ENCODE measurements at places on chromosomes 2 and 18.

GRCh38 chr2:121746071-121746578 lies 9.3 kb upstream of the TSN start:
- no peaks in the 10 kb centered on the region for H3K27me3 ChIP-seq
- no peak for DNase-seq

DNA sequence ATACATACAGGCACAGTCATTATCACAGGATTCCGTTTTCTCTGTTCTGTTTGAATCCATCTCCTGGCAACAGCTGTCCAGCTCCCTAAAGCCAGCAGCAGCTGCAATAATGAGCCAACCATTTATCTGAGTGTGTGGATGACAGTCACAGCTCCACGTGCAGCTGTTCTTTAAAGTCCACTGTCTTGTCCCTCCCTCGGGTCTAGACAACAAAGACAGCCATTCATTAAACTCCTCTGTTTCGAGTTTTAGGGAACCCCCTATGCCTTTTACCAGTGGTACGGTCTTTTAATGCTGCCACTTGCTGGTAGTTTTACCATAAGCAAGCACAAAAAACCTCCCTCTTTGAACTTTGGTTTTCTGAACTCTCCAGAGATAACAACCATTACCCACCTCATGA lies 16.0 kb upstream of the MSGN1 start:
- no peak for DNase-seq
- H3K4me1 ChIP-seq: no peaks in the 10 kb centered on the region
- H3K27ac ChIP-seq: no peak overlapping the region

- no peak for DNase-seq
- H3K36me3 ChIP-seq: no peaks in the 10 kb centered on the region
- H3K4me1 ChIP-seq: peaks cover 5% of the 10 kb centered on the region
- H3K27me3 ChIP-seq: no peaks in the 10 kb centered on the region
- no peak overlapping the region for H3K27ac ChIP-seq
Measured at GRCh38 chr2:47321411-47322031, 81.4 kb upstream of the MSH2 start.

GRCh38 chr2:209619782-209620181 lies 151.8 kb upstream of the UNC80 start:
- no peak for DNase-seq
- H3K27me3 ChIP-seq: no peaks in the 10 kb centered on the region
- H3K27ac ChIP-seq: no peak overlapping the region
- no peak overlapping the region for H3K4me3 ChIP-seq
- peaks cover 5% of the 10 kb centered on the region for H3K4me1 ChIP-seq

DNA sequence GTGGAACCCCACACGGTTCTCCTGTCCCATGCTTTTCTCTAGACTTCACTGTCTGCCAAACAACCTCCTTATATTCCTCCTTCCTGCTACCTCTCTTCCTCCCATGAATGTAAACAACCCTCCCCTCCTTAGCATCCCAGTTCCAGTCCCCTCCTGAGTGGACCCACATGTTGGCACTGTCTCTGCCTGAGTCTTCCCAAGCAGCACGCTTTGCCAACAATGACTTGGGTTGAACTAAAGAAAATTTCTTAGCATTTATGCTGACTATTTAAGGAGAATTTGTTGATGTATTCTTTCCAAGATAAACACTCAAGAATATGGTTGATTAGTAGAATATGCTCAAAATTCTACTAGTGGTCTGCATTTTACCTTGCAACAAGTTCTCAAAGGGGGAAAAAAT lies 338.0 kb downstream of the TNS1 start:
- H3K4me3 ChIP-seq: no peak overlapping the region
- no peak overlapping the region for H3K27ac ChIP-seq
- no peak for DNase-seq
- no peaks in the 10 kb centered on the region for H3K36me3 ChIP-seq

DNA sequence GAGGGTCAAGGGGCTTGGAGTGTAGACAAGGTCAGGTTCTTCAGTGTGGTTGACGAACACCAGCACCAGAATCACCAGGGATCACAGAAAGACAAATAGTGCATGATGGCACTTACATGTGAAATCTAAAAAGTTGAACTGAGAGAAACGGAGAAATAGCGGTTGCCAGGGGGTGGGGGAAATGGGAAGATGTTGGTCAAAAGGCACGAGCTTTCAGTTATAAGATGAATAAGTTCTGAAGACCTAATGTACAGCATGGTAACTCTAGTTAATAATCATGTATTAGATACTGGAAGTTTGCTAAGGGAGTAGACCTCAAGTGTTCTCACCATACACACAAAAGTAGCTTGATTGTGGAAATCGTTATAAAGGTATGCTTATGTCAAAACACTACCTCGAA lies 43.7 kb upstream of the DARS1 start:
- H3K4me1 ChIP-seq: peaks cover 9% of the 10 kb centered on the region
- no peak overlapping the region for H3K27ac ChIP-seq
- H3K27me3 ChIP-seq: no peaks in the 10 kb centered on the region
- no peaks in the 10 kb centered on the region for H3K36me3 ChIP-seq
- no peak for DNase-seq
- no peak overlapping the region for H3K4me3 ChIP-seq

DNA sequence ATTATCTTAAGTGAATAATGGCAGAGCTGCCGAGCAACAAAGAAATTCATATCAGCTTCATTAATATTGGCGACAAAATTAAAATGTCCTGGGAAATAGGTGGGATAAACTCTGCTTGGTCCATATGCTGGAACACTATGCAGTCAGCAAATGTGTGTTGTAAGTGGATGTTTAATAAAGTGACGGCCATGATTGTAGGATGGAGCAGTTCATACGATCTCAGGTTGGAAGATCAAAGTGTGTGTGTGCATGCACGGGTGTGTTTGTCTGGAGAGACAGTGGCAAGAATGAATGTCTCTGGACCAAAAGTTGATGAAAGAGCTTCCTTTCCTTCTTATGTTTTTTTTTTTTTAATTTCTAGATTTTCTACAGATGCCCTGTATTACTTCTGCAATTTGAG lies 14.8 kb downstream of the TWIST2 start:
- H3K27ac ChIP-seq: no peak overlapping the region
- no peak for DNase-seq
- no peak overlapping the region for H3K4me3 ChIP-seq
- H3K4me1 ChIP-seq: peaks cover 19% of the 10 kb centered on the region
- no peaks in the 10 kb centered on the region for H3K36me3 ChIP-seq

DNA sequence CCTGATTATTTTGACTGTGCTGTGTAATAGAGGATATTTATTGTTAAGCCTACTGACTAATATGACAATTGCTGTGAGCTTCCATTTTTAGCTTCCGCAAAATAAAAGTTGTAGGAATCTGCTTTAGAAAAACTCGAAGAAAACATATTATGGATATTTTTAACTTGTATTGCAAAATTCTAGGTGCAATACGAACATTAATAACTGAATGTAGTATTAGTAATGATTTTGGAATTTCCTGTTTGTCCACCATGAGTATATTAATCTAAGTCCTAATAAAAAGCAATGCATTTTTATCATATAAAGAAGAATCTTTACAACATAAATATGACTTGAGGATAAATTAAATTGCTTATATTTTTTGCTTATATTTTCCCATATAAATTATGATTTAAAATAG lies 2.4 kb upstream of the DSC3 start:
- no peak overlapping the region for H3K27ac ChIP-seq
- peak; percentile 34 for DNase-seq
- peaks cover 18% of the 10 kb centered on the region for H3K4me1 ChIP-seq
- H3K4me3 ChIP-seq: no peak overlapping the region
- peaks cover 30% of the 10 kb centered on the region for H3K27me3 ChIP-seq

- no peak overlapping the region for H3K4me3 ChIP-seq
- H3K27ac ChIP-seq: no peak overlapping the region
- no peaks in the 10 kb centered on the region for H3K36me3 ChIP-seq
- no peaks in the 10 kb centered on the region for H3K27me3 ChIP-seq
- no peaks in the 10 kb centered on the region for H3K4me1 ChIP-seq
Measured at GRCh38 chr2:149629026-149629425, 41.5 kb upstream of the MMADHC start.

DNA sequence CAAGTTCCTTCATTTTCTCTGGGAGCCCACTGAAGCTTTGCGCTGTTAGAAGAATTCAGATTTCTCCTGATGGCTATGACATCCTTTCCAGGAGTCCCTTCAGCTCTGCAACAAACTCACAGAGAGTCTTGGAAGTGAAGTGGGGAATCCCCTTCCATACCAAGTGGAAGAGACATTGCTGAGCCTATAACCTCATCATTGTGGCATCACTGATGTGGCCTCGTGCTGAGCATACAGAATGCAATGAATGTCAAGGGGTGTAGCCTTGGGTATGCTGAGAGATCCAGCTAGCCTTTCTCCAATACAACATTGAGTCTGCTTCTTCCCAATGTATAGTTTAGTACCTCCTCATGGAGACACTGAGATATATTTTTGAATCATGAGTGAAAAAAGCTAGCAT lies 311.1 kb upstream of the RAB12 start:
- H3K36me3 ChIP-seq: no peaks in the 10 kb centered on the region
- H3K4me3 ChIP-seq: no peak overlapping the region

DNA sequence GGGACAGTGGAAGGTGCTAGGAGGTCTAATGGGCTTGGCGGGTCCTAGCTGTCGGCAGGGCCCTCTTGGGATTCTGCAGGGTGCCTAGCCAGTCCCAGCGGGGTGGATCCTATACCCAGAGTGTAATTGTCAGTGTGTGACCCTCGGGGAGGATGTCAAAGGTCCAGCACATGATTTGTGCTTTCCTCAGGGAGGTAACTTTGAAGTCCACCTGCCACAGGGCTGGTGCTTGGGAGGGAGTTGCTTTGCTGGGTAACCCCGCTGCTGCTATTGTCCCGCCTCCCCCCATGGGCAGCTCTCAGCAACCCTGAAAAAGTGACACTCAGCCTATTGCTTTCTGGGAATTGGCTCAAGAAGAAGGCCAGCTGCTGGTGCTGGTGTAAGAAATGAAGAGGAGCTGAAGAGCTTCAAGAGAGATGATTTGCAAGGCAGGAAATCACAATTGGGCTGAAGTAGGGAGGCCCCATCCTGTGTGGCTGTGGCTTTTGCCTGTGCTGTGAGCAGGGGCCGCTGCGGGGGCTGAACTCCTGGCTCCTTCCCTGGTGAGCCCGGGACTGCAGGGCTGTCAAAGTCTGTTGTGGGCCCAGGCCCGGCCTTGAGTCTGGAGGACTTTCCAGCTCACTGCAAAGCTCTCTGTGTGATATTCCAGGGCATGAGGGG lies 36.4 kb downstream of the EMILIN2 start:
- H3K4me1 ChIP-seq: peaks cover 7% of the 10 kb centered on the region
- no peak overlapping the region for H3K27ac ChIP-seq
- peaks cover 2% of the 10 kb centered on the region for H3K36me3 ChIP-seq
- H3K4me3 ChIP-seq: no peak overlapping the region
- no peaks in the 10 kb centered on the region for H3K27me3 ChIP-seq
- DNase-seq: no peak

- H3K36me3 ChIP-seq: no peaks in the 10 kb centered on the region
- H3K4me3 ChIP-seq: no peak overlapping the region
- no peaks in the 10 kb centered on the region for H3K27me3 ChIP-seq
- DNase-seq: no peak
Measured at GRCh38 chr2:170185319-170185718, 7.4 kb downstream of the MYO3B start.

GRCh38 chr2:236967499-236967783 lies 118.2 kb upstream of the COPS8 start:
- no peaks in the 10 kb centered on the region for H3K36me3 ChIP-seq
- DNase-seq: no peak
- H3K27ac ChIP-seq: no peak overlapping the region
- no peaks in the 10 kb centered on the region for H3K27me3 ChIP-seq
- H3K4me1 ChIP-seq: peaks cover 19% of the 10 kb centered on the region

GRCh38 chr2:107086497-107086896 lies 200.5 kb upstream of the ST6GAL2 start:
- H3K27me3 ChIP-seq: no peaks in the 10 kb centered on the region
- DNase-seq: no peak
- H3K4me3 ChIP-seq: no peak overlapping the region
- no peak overlapping the region for H3K27ac ChIP-seq
- no peaks in the 10 kb centered on the region for H3K36me3 ChIP-seq

- no peaks in the 10 kb centered on the region for H3K27me3 ChIP-seq
- H3K27ac ChIP-seq: no peak overlapping the region
- peak; percentile 31 for DNase-seq
- H3K36me3 ChIP-seq: no peaks in the 10 kb centered on the region
Measured at GRCh38 chr2:172972005-172972619, 103.5 kb upstream of the MAP3K20 start.

- H3K4me1 ChIP-seq: peaks cover 2% of the 10 kb centered on the region
- H3K27me3 ChIP-seq: peaks cover 3% of the 10 kb centered on the region
- no peak overlapping the region for H3K27ac ChIP-seq
- H3K36me3 ChIP-seq: no peaks in the 10 kb centered on the region
Measured at GRCh38 chr2:70961648-70961994, 16.8 kb upstream of the ANKRD53 start.

GRCh38 chr18:76837071-76837470 lies 14.7 kb downstream of the ZNF236 start:
- no peaks in the 10 kb centered on the region for H3K36me3 ChIP-seq
- H3K27ac ChIP-seq: no peak overlapping the region
- no peaks in the 10 kb centered on the region for H3K27me3 ChIP-seq

- H3K27me3 ChIP-seq: no peaks in the 10 kb centered on the region
- H3K4me3 ChIP-seq: no peak overlapping the region
- no peaks in the 10 kb centered on the region for H3K36me3 ChIP-seq
- H3K4me1 ChIP-seq: no peaks in the 10 kb centered on the region
- no peak for DNase-seq
Measured at GRCh38 chr2:179749210-179749609, 112.2 kb downstream of the ZNF385B start.

DNA sequence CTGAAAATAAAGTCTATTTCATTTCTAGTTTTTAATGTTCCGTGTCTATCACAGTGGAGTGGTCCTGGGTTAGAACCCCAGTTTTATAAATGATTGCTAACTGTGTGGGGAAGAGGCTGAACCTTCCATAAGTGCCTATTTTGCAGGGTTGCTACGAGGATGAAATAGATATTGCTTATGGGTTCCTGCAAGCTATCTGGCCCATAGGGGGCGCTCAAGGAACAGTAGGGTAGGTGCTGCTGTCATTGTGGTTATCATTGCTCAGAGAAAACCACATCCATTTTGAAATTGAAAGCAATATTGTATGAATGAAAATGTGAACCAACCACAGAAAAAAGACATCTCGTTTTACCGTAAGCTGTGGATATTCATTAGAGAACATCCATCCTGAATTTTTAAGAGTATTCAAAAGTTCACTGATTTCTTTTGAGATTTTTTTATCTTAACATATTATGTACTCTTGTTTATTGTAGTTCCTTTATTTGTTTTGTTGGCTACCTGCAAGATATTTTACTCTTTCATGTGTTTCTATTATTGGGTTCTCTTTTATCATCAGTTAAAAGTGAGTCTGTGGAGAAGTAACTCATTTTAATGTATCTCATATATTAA lies 261.6 kb downstream of the NAPG start:
- no peaks in the 10 kb centered on the region for H3K4me1 ChIP-seq
- H3K27ac ChIP-seq: no peak overlapping the region
- DNase-seq: peak; percentile 61
- H3K36me3 ChIP-seq: no peaks in the 10 kb centered on the region
- no peak overlapping the region for H3K4me3 ChIP-seq

- no peak overlapping the region for H3K4me3 ChIP-seq
- peaks cover 13% of the 10 kb centered on the region for H3K36me3 ChIP-seq
- H3K27ac ChIP-seq: no peak overlapping the region
- no peaks in the 10 kb centered on the region for H3K4me1 ChIP-seq
- H3K27me3 ChIP-seq: no peaks in the 10 kb centered on the region
- no peak for DNase-seq
Measured at GRCh38 chr2:43894743-43895142, 56.0 kb downstream of the ABCG8 start.

GRCh38 chr2:205657579-205657978 lies 24.7 kb upstream of the NRP2 start:
- peaks cover 6% of the 10 kb centered on the region for H3K4me1 ChIP-seq
- H3K4me3 ChIP-seq: no peak overlapping the region
- H3K27ac ChIP-seq: no peak overlapping the region

GRCh38 chr2:6626401-6627012 lies 239.2 kb downstream of the CMPK2 start:
- H3K27me3 ChIP-seq: no peaks in the 10 kb centered on the region
- H3K4me3 ChIP-seq: no peak overlapping the region
- no peak for DNase-seq
- no peaks in the 10 kb centered on the region for H3K36me3 ChIP-seq
- H3K4me1 ChIP-seq: no peaks in the 10 kb centered on the region

All from trophoblast cell (in vitro differentiated cells and primary cell).